ENCODE measurements at places on chromosomes 12 and 14. TPM values are rescaled to one million over a fixed set of nuclear protein-coding genes. Genes with fewer than 3 reads are reported as not detected.

The KLRF1 gene
- total RNA-seq = 1.2 TPM

The KRT6C gene
- total RNA-seq = not detected

The CELA1 gene
- not detected for total RNA-seq

The ZNF385A gene
- 5.3 TPM for total RNA-seq

The CLEC9A gene
- total RNA-seq = not detected
